GM04503 (cell line): ENCODE measurements at places on chromosomes 2 and 18.

GRCh38 chr18:63105636-63106316 is 213.8 kb downstream of the BCL2 start:
- no peak for DNase-seq

GRCh38 chr2:130869441-130870160 is 32.9 kb downstream of the ARHGEF4 start:
- no peak for DNase-seq

DNA sequence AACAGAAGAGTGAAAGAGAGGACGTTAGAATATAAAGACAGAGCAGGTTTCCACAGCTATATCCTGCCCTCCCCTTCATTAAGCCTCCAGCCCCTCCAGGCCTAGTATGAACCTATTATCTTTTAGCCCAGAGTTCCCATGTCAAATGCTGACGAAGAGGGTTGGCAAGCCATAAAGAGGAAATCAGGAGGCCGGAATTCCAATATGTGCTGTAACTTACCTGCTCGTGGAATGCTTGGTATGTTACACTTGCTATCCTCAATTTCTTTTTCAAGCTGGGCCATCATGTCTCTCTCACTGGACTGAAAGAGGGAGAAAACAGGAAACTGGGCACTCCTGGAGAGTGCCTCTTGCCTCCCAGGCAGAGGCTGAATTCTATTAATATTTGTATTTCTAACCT is 264.1 kb downstream of the TRIB2 start:
- DNase-seq, result no peak

GRCh38 chr18:44927127-44927849 is 246.6 kb downstream of the SETBP1 start:
- no peak for DNase-seq

DNA sequence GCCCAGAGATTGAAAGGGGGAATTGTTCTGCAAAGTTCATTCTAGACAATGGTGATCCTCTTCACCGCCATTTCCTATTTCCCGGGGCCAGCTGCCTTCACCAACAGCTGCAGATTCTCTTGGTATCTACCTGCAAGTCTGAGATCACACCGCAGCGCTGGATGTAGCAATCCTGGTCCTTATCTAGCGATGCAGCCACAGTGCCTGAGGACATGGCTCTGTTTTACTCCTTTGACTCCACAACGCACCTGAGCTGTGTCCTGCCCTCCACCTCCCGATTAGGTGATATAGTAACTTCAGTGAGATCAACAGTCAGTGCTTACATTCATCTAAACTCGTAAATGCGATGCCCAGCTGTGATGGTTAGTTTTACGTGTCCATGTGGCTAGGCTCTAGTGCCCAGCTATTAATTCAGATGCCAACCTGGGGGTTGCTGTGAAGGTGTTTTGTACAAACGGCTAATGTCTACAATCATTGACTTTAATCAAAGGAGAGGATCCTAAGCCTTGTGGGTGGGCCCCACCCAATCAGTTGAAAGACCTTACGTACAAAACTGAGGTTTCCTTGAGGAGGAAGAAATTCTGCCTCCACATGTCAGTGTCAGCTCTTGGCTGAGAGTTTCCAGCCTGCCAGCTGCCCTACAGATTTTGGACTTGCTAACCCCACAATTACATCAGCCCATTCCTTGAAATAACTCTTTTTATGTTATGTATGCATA is 189.8 kb downstream of the SH3BP4 start:
- DNase-seq, result no peak

- DNase-seq, result no peak
Measured at GRCh38 chr18:73047688-73048087, 179.9 kb upstream of the NETO1 start.

DNA sequence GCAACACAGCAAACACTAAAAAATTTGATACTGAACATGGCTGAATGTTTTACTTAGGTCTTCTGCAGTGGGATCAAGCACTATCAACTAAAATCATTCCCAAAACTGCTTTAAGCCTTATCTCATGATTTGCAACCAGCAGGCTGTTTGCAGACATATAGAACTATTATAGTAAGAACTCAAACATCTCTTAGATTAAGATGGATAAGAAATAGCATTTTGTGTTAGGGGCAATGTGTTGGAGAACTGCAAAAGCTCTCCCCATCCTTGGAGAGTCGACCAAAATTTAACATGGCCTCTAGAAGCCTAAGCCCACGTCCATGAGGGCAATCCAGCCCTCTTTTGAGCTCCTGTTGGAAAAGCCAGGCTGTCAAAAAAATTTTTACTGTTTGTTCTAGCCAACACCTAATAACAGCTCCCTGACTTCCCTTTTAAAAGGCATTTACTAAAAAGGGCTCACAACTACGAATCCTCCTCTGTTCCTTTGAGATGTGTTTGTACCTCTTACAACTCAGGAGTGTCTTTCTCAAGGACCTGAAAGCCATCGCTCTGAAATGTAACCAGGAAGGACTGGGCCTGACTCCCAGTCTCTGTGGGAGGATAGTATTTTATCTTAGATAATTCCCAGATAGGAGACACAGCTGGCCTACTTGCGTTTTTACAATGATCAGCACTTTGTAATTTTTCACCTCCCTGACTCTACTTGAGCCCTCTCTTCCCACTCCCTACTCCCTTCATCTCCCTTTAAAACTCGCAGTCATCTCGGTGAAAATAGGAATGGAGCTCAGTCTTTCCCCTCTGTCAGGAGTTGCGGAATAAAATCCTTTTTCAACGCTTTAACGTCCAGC is 1.4 kb downstream of the KRCC1 start:
- no peak for DNase-seq

DNA sequence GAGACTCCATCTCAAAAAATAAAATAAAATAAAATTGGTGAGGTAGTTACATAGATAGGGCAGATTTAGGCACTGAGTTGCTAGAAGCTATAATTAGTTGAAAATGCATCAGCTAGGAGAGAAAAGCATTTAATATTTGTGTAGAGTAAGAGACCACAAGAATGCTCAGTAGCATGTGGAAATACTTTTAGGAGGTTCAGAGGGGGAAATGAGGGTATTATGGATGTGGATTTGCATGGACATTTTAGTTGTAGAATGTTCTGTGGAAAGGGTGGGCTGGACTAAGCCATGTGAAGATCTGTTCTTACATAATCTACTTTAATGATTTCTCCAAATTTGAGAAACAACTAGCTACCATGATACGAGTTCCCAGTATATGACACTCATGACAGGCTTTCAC is 95.5 kb downstream of the ATP9B start:
- DNase-seq, result no peak

DNA sequence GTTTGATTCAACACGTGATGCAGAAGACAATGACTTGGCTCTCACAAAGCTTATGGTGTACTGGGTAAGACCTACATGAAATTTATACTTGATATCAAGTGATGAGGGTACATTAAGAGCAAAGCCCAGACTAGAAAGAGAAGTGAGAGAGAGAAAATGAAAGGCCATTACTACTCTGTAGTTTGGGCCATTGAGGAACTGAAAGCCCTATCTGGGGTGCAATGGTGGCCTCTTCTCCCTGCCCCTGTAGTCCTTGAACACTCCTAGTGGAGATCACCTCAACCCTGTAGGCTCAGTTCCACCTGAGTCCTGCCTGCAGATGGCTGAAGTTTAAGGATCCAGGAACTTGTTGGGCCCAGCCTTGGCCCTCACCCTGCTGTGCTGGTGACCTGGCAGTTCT is 569.8 kb upstream of the MEX3C start:
- DNase-seq, result no peak

DNA sequence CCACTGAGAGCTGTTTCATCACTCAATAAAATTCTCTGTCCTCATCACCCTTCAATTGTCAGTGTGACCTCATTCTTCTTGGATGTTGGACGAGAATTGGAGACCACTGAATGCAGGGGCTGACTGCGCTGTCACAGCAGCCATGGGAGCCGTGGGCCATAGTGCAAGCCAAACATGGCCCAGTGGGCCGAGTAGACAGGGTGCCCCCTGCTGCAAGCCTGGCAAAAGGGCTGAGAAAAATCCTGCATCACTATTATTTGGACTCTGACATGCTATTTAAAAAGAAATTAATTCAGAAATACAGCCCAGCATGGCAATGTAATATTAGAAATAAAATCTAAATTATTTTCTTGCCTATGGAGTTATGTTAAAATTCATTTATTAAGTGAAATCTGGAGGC is 67.8 kb upstream of the FAM98A start:
- DNase-seq, result no peak

- DNase-seq, result no peak
Measured at GRCh38 chr2:171201271-171201670, 40.6 kb upstream of the TLK1 start.

- DNase-seq, result no peak
Measured at GRCh38 chr2:172299741-172300140, 127.6 kb upstream of the ITGA6 start.

GRCh38 chr2:176024083-176024482 is 22.0 kb upstream of the LNPK start:
- no peak for DNase-seq

DNA sequence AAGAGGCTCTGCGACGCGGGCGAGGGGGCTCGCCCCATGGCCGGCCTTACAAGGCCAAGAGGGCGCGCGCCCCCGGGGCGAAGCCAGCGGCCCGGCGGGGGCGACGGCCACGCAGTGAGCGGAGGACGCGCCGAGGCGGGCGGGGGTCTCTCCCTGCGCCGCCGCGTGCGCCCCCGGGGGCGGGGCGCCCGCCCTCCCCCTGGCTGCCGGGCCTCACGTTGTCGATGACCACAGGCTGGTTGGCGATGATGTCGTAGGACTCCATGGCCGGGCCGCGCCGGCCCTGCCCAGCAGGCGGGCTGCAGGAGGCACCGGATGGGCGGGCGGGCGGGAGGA is 250 bp downstream of the ACTR1B start:
- DNase-seq, result no peak

- no peak for DNase-seq
Measured at GRCh38 chr2:67839668-67840067, 223.1 kb downstream of the C1D start.

GRCh38 chr2:20635675-20636584 is 15.0 kb downstream of the HS1BP3 start:
- DNase-seq, result no peak

GRCh38 chr2:85199698-85200097 is 66.5 kb downstream of the TCF7L1 start:
- peak; percentile 40 for DNase-seq

DNA sequence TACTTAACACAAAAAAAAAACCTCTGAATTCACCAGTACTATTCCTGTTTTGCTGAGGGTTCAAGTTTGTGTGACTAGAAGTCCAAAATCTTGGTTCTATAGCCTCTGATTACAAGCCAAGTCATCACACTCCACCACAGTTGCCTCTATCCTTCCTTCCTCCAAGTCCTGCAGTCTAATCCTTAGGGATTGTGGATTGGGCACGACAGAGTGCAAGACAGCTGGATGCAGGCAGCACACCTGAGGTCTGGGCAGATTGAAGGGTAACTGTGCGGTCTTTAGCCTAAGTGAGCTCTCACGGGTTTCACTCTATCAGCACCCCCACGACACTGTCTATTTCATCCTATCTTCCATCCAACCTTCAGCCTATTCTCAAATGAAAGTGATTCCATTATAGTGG is 299.4 kb upstream of the ID2 start:
- DNase-seq, result no peak

- DNase-seq, result no peak
Measured at GRCh38 chr18:22728481-22729105, 204.5 kb upstream of the RBBP8 start.

GRCh38 chr18:25256439-25256838 is 95.5 kb downstream of the ZNF521 start:
- DNase-seq, result no peak

DNA sequence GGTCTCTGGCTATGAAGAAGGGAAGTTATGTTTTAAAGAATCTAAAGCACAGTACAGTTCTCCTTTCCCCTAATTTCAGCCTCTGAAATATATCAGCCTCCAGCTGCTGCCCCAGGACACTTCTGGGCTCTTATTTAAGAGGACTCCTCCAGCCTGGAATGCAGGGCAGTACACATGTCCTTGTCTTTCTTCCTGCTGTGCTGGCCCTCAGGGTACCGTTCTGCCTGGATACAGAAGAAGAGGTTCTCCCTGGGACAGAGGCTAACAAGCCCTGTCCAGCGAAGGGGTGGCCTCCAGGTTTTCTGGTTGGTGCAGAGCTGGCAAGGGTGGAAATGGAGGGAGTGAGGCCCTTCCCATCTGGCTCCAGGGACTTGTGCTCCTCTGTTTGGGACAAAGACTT is 22.1 kb downstream of the MLPH start:
- DNase-seq, result no peak

DNA sequence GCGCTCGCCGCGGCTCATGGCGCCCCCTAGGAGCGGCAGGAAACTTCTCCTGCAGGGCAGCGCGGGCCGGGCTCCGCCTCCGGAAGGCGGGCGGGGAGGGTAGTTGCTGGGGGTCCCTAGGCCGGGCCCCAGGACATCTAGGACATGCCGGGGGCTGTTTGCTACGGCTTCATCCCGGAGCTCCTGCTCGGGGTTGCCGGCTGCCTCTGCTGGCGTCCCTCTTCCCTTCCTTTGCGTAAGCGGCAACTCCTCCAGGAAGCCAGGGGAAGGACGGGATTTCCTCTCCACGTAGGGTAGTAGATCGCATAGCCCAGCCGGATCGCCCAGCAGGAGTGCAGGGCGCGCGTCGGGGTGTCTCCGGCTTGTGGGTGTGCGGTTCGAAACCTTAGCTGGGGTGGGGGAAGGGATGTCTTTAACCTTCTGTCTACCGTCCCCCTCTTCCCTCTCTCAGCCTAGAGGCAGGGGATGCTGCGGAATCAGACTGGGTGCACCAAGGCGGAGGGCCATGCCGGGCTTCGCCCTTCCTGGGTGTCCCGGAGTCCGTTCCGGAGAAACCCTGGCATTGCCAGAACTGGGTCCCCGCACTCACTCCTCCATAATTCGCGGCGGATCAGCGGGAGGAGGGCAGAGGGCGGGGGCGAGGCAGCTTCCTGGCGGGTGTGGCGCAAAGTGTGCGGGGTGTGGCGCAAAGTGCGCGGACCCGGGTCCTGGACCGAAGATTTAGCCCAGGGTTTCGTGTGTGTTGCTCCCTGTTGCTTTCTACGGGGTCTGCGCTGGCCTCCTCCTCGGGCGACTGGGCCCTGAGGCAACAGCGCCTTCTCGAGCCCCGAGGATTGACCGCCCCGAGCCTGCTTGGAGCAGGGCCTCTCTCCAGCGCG is 12.2 kb upstream of the SKOR2 start:
- no peak for DNase-seq

GRCh38 chr2:149872638-149873150 is 285.1 kb upstream of the MMADHC start:
- DNase-seq, result no peak

DNA sequence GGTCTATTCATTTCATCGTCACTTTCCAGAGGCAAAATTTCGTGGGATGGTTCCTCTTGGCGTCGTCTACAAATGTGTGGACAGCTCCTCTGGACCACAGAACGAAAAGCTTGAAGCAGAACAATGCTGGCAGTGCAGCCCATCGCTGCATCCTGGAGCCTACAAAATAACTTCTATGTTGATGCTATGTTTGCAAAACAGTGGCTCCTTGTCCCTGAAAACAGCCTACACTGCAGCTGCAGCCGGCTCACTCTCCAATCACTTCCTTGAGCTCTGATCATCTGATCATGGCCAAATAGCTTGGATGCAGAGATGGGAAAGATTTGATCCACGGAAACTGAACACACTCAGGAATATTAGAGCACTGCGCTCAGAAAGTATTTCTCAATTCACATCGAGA is 60.0 kb downstream of the DOCK10 start:
- DNase-seq, result no peak
